ENCODE measurements at places on chromosomes 6 and 20.

GRCh38 chr6:108407904-108408827 lies 113.3 kb downstream of the AFG1L start:
- no peak for DNase-seq
- no peak overlapping the region for H3K27ac ChIP-seq
- no peaks in the 10 kb centered on the region for H3K4me1 ChIP-seq
- no peaks in the 10 kb centered on the region for H3K27me3 ChIP-seq
- H3K4me3 ChIP-seq, result no peak overlapping the region

GRCh38 chr6:39441301-39441700 lies 118.8 kb upstream of the KCNK16 start:
- no peak for DNase-seq
- H3K4me3 ChIP-seq, result no peak overlapping the region
- peaks cover 7% of the 10 kb centered on the region for H3K27me3 ChIP-seq
- H3K27ac ChIP-seq, result no peak overlapping the region
- peaks cover 9% of the 10 kb centered on the region for H3K4me1 ChIP-seq

- H3K36me3 ChIP-seq, result no peaks in the 10 kb centered on the region
- no peak for DNase-seq
- H3K4me1 ChIP-seq, result no peaks in the 10 kb centered on the region
- peaks cover 3% of the 10 kb centered on the region for H3K27me3 ChIP-seq
- no peak overlapping the region for H3K4me3 ChIP-seq
- H3K27ac ChIP-seq, result no peak overlapping the region
These were observed 406.1 kb downstream of the EPM2A start for GRCh38 chr6:145329257-145329656.

GRCh38 chr6:165671222-165671768 lies 8.3 kb upstream of the PDE10A start:
- peaks cover 21% of the 10 kb centered on the region for H3K27me3 ChIP-seq
- no peaks in the 10 kb centered on the region for H3K36me3 ChIP-seq
- peaks cover 41% of the 10 kb centered on the region for H3K4me1 ChIP-seq
- H3K27ac ChIP-seq, result no peak overlapping the region
